ENCODE measurements at places on chromosomes 2 and 18.

- DNase-seq, result no peak
These were observed 10.6 kb upstream of the POMC start for GRCh38 chr2:25178976-25179375.

- no peak for DNase-seq
These were observed 202 bp downstream of the MCEE start for GRCh38 chr2:71129902-71130151.

GRCh38 chr2:230927711-230928341, 2.8 kb upstream of the GPR55 start:
- DNase-seq, result no peak

DNA sequence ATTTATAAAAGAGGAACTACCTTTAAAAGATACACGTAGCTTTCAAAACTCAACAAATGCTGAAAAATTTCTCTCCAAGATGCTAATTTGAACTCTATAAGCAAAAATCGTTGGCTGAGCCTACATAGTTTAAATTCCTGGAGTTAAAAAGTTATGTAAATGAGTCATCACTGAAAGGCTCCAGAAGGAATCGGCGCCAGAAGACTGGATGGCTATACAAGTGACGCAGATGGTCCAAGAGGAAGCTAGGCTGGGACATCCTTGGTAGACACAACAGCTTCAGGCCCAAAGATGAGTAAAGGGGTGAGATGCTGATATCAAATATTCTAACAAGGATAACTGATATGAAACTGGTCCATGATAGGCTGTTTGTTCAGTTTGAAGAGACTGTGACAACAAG, 22.8 kb upstream of the DNAH6 start:
- DNase-seq, result no peak

GRCh38 chr2:112884869-112885505, 26.0 kb upstream of the IL37 start:
- peak; percentile 49 for DNase-seq

DNA sequence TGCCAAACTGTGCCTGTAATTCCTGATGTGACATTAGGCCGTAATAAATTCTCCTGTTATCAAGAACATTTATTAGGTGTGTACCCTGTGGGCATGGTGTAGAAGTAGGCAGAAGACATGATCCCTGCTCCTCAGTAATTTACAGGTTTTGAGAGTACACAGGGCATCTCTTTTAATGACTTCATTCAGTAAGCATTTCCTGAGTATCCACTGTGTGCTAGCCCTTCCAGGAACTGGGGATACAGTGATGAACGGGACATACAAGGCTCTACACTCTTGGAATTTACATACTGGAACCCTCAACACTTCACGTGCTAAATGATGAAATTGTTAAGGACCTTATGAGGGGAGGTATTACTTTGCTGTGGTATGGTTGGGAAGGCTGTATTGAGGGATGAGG, 30.2 kb downstream of the DIS3L2 start:
- no peak for DNase-seq

- no peak for DNase-seq
These were observed 129.6 kb downstream of the GALNT14 start for GRCh38 chr2:31008561-31009114.

- no peak for DNase-seq
These were observed 158.6 kb downstream of the PIK3C3 start for GRCh38 chr18:42113529-42114191.

- no peak for DNase-seq
These were observed 352.7 kb upstream of the SLC39A10 start for GRCh38 chr2:195304310-195304709.

DNA sequence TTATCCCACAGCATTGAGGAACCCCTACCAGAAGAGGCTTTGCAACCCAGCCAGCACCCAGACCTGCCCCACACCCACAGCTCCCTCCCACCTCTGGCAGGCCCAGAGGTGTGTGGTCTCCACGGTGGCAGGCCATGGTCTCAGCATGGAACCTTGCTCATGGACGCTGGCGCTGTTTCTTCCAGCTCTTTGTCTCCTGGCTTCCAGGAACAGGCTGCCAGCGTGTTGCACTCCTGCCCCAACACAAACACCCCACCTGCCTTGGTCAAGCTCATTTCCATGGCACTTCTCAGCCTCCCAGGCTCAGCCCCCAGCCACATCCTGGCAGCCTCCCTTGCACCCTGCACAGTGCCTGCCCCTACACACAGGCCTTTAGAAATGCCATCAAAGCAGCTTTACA, 31.7 kb downstream of the EN1 start:
- no peak for DNase-seq

GRCh38 chr2:203710952-203711351, 4.5 kb downstream of the CD28 start:
- no peak for DNase-seq

DNA sequence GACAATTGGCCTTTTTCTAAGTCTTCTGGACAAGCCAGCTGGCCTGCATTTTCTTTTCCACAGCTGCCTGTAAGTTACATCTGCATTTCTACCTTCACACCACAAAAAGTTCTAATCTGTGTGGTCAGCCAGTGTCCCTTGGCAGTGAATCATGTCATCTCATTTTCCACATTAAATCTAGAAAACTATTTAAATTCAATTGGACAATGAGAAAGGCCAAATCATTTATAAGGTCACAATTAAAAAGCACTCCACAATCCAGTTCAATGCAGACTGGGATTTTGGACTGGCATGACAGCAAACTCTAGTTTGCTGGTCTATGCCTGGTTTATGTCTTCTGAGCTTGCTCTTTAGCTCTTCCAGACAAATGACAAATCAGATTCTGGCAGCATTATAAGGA, 494.2 kb upstream of the SPHKAP start:
- DNase-seq, result no peak
